ENCODE measurements at places on chromosomes 12 and 14.
A peak's percentile ranks its signal among the peaks of the same experiment; 100 is the strongest.

- DNase-seq = peak; percentile 56
Measured at GRCh38 chr12:100404769-100405407, 48.0 kb downstream of the SLC17A8 start.

DNA sequence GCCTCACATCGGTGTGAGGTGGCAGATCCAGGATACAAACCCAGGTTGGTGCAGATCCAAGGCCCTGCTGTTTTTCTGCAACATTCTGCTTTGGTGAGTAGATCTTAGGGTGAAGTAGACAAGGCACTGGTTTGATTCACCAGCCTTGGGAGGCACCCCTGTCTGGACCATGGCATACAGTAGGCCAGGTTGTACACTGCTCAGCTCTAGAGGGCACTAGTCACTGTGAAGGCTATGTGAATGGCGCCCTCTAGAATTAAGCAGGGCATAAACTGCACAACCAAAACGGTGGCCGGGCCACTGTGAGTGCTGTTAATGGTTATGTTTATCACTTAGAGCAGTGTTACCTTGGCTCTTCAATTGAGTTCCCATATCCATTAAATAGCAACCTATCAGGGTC is 280.6 kb upstream of the PWP1 start:
- peak; percentile 80 for DNase-seq

DNA sequence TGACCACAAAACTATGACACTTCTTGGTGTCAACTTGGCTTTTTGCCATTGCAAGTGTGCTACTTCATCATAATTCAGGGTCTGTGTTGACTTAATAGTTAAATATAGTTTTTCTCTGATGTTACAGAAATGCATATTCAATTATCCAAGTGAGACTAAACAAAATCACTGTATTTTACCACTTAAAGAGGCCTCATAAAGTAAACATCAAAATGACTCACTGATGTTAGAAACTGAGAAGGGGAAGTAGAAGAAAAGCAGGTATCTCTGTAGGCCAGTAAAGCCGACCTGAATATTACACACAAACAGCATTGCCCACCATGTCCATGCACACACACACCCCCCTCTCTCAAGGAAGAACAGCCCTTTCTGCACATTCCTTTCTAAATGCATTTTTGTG is 55.4 kb downstream of the RPAP3 start:
- peak; percentile 20 for DNase-seq

DNA sequence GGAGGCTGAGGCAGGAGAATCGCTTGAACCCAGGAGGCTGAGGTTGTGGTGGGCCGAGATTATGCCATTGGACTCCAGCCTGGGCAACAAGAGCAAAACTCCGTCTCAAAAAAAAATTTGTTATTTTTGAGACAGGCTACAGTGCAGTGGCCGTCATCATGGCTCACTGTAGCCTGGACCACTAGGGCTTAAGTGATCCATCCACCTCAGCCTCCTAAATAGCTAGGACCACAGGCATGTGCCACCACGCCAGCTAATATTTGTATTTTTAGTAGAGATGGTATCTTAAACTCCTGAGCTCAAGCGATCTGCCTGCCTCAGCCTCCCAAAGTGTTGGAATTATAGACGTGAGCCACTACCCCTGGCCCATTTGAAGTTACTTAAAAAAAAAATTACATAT is 966 bp upstream of the PCBP2 start:
- no peak for DNase-seq

DNA sequence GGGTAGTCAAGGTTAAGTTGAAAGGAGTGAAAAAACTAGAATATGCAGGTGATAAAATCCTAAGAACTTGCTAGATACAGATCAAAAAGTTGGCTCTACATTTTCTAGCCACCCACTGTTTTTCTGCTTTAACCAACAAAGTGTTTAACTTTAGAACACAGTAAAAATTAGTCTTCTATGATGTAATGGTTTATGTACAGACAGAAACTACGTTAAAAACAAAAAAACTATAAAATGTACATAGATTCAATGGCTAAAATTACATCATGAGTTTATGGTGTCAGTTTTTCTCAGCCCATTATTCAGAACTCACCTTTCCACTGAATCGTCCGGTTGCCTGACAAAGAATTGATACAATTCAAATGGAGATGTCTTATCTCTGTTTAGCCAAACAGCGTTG is 2.1 kb downstream of the YARS2 start:
- DNase-seq = no peak

- no peak for DNase-seq
Measured at GRCh38 chr12:32444895-32445294, 45.5 kb downstream of the FGD4 start.

GRCh38 chr12:46065412-46066166 is 75.2 kb upstream of the SCAF11 start:
- no peak for DNase-seq

DNA sequence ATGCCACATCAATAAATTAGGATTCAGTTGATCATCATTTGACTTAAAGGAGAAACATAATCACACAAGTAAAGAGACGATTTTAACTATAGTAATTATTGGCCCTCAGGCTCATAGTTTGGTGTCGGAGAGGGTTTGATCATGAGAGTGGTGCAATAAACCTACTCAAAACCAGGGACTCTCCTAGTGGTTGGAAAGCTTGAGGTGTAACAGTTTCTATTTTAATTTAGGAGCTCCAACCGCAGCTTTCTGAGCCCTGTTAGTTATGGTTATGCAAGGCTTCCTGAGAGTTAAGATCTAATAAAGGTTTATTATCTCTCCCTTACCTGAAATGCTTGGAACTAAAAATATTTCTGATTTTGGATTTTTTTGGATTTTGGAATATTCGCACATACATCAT is 36.4 kb downstream of the TMTC2 start:
- DNase-seq = no peak

DNA sequence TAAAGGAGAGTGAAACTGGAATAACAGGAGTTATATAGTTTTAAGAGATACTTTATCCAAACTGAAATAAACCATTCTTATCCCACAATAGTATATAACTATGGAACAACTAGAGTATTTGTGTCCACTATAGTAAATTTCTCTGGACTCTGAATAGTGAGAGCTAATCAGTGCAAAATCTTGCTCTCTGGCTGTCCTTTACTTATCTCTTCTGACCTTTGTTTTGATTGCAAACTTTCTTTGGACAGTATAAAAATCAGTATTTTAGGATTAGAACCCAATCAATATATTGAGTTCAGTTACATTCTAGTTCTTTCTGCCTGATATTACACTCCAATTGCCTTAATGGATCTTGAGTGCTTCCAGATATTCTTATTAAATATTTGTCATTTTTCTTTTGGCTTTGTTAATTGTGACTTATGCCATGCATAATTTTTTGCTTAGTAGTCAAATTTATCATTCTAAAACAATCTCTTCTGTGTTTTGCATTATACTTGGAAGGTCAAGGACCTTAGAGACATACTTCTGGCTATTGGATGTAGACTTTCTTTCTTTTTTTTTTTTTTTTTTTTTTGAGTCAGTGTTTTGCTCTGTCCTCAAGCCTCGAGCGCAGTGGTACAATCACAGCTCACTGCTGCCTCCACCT is 89.9 kb upstream of the AMN1 start:
- DNase-seq = no peak

DNA sequence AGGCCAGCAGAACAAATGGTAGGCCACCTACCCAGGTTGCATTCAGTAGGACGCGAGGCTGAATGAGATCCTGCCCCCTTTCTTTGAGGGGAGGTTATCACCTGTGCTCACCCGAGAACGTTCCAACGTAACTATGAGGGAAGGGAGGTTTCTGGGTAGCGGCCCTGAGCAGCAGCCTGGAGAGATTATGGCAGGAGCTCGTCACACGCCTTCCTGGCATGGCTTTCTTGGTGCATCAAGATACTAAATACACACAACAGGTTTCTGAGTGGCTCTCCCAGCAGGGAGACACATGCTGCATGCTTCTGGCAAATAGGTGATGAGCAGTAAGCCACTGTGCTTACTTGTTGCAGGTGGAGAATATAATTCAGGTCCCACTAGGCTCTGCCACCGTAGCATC is 147.7 kb downstream of the CALM1 start:
- DNase-seq = no peak

DNA sequence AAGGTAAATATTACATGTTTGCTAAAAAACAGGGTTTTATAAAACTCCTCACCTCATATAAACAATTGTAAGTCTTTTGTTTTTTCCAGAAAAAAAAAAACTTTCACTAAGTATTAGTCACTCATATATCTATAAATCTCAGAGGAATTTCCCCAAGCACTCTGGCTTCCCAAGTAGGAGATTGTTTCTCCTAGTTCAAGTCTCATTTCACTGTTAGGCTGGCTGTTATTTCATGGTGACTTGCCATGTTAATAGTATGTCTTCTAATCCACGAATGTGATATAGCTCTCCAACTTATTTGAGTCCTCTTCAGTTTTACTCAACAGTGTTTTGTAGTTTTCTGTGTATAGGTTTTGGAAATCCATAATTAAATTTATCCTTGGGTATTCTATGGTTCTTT is 61.6 kb downstream of the CAPZA3 start:
- DNase-seq = no peak

DNA sequence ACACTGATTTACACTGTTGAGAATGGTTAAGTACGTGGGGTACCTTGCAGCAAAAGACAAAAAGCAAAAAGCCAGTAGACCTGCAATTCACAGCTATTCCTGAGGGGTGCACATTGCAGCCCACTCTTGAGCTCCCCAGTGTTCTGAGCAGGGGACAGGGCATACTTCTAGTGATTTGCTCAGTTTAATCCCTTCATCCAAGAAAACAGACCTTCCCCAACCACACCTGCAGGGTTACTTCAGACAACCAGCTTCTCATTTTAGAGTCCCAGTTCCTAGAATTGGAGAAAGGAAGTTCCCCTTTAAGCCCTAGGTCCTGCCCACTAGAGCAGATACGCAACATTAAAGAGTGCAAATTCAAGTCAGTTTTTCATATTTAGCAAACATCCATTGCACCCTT is 3.6 kb upstream of the WSB2 start:
- peak; percentile 70 for DNase-seq

DNA sequence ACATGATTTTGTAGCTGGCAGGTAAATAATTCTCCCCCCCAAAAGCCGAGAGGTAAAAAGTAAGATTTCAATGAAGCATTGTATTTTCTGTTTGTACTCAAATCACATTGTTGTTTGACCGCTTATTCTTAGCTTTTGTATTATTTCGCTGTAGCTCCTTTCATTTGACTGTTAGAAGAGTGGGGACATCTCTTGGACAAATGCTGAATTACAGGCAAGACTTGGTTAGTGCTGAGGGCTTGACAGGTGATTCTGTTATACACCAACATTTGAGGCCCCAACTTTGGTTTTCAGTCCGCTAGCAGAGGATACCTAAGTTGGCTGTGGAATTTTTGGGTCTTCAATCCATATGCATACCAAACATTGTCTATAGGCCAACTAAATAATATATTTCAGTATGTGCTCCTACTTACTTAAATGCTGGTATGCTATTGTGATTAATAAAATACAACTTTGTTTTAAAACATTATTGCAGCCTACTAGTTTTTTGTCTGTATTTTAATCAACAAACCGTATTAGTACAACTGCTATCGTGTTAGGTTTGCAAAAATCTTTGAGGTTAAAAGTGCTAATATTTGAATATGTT is 102.2 kb downstream of the ERC1 start:
- peak; percentile 83 for DNase-seq

DNA sequence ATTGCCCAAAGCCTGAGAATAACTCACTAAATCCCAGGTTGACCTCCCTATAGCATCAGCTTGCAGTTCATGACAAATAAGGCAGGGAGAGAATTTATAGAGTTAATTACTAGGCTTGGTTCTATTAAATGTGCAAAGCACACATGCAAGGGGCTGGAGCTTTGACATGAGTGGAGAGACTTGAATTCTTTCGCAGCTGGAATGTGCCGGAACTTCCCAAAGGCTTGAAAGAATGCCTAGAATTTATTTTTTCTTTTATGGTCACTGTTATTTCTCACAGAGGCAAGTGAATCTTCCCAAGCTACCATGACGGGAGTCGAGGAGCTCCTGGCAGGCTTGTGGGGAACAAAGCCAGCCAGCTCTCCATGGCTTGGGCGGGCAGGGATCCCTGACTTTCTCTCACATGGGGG is 95.5 kb upstream of the USP44 start:
- DNase-seq = no peak

GRCh38 chr12:109775172-109775881 is 57.9 kb downstream of the TRPV4 start:
- peak; percentile 84 for DNase-seq

GRCh38 chr14:99202516-99202915 is 69.5 kb downstream of the BCL11B start:
- no peak for DNase-seq

GRCh38 chr14:91065266-91065665 is 4.8 kb upstream of the RPS6KA5 start:
- no peak for DNase-seq

DNA sequence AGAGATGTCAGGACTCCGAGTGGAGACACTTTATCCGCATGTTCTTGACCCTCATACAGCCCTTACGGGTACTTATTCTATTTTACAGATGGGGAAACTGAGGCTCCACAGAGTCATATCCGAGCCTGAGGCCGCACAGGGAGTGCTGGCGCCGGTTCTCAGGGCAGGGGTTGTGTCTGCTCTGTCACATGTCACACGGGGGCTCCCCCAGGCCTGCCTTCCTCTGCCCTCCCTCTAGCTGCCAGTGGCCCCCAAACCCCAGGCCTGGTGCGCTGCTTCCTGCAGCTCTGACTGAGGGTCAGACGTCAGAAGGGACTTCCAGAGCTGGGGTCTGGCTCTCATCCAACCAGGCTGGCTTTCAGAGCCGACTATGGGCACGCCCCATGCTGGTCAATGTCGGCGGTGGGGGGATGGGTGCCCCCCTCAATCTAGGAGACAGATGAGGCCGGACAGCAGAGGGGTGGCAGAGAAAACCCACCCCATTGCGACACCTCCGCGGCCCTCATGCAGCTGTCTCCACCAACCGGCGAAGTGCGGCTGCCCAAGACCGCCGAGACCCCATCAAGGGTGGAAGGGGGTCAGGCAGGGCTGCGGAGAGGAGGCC is 811 bp upstream of the INF2 start:
- peak; percentile 72 for DNase-seq

- no peak for DNase-seq
Measured at GRCh38 chr14:54818201-54819133, 84.2 kb downstream of the GCH1 start.

DNA sequence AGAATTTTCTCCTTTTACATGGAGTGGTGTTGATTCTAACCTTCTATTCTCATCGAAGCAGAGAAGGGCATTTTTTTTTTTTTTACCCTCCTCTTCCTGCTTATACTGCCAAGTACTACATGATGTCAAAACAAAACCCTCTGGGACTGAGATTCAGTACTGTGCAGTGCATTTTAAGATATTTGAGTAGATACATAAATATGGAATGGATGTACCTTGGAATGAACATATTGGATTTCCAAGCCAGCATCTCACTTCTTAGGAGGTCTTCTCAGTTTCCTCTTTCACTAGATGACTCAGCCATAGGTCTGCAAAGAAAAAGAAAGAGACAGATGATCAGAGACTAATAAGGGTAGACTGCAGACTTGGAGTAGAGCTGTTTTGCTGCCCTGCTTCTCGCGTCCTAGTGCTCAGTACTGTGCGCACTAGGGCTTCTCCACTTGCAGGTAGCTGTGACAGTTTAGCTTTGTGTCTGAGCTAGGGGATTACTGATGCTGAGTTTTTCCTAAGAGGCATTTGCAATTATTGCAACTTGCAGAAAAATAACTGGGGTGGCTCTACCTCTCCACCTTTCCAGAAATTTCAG is 20.4 kb downstream of the TPH2 start:
- no peak for DNase-seq

- DNase-seq = no peak
Measured at GRCh38 chr12:111439657-111440151, 34.0 kb downstream of the SH2B3 start.
